Activated CD4-positive, CD25-positive, alpha-beta regulatory T cell (primary cell): ENCODE measurements at places on chromosomes 1 and 21.

DNA sequence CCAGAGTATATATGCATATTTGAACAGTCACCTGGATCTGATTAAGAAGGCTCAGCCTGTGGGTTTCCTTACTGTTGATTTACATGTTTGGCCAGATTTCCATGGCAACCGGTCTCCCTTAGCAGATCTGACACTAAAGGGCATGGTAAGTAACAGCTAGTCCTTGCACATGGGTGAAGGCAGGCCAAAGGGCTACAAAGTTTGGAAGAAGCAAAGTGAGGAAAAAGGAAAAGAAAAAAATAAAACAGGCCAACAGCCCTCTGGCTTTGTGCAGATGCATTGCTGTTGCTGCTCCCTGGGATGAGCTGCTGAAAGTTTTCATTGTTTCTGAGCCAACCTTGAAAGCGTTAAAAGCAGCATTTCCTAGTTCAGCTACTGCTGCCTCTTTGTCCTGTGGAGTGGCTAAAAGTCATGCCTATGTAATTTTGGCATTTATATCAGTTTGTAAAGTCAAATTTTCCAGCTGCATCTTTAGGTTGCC, 176.5 kb upstream of the HOOK1 start:
- DNase-seq: no peak

DNA sequence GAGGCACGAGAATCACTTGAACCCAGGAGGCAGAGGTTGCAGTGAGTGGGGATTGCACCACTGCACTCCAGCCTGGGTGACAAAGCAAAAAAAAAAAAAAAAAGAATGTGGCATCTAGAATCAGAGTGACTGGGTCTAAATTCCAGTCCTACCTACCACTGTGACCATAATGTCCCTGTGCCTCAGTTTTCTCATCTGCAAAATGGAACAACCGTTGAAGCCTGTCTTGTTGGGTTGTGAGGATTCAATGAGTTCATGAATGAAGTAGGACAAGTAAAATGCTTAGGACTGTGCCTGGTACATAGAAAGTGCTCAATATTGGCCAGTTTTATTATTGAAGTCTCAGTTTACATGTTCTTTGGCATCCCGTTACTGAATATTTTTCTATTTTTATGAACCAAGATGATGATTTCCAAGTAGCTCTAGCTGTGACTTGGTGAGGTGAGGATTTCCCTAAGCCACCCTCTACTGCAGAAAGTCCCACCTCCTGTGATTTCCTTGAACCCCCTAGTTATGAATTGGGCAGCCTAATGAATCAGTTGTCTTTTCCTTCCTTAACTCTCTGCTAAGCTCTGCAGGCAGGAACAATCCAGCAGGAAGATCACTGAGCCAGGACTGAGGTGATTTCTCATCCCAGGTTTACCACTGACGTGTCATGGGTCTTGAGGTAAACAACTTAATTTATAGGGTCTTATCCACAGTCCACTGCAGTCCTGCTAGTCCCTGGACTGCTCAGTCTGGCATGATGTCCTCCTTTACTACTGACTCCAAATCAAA, 18.9 kb upstream of the MEAF6 start:
- no peak for DNase-seq

- DNase-seq: no peak
These were observed 659.9 kb upstream of the RGS18 start for GRCh38 chr1:191498318-191498717.

DNA sequence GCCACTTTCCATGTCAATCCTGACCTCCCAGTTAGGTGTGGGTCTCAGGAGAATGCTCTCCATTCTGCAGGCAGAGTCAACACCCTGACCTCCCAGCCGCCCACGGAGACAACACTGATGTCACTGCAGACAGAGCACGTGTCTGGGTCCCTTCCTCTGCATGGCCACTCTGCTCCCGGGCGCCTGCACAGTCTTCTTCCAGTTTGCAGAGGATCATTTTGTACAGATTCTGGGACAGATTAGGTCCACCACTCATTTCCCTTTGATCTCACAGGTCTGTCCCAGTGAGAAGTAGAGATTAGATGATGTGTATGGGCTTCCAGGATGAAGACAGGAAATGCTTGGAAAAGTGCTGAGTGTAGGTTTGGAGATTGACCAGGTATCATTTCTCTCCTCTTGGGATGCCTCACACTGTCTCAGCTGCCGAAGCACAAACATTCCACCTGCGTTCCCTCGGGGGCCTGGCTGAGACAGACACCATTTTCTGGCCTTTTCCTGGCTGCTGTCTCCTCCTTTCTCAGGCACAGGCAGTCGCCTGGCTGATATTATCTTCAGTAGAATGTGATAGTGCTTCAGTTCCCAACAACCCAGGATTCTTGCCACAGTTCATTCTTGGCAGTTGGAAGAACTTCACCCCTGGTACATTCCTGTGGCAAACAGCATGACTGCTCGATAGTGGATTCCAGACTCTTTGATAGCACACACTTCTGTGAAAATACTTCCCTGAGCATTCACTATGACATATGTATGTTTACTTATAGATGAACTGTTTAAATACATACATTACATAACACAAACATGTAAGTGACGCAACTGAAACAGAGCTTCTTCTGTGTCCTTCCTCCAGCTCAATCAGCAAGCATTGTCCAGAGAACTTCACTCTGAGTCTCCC, 7.9 kb downstream of the MYBPHL start:
- no peak for DNase-seq

DNA sequence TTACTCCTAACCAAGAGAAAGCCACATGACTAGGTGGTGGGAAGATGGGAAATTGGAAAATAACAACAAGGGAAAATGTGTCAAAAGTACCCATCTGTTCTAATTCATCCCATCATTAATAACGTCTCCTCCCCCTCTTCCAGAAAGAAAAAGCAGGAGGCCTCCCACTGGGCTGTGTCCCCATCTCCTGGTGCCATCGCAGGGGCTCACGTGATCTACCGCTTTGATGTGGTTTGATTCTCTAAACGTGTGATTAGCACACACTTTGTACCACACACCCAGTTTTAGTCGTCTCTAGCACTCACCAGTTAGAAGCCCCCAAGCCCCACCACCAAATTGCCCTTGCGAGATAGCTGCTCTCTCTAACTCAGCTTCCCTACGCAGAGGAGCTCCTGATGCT, 353.6 kb downstream of the RRAGC start:
- no peak for DNase-seq
